Activated CD8-positive, alpha-beta memory T cell treated with anti-CD3 and anti-CD28 coated beads, Interleukin-2, amount 50 U/mL, for 4 hours (primary cell): ENCODE measurements at places on chromosomes 4 and X.

- DNase-seq, result no peak
Measured at GRCh38 chr4:188959424-188959823, 820.2 kb downstream of the TRIML1 start.

GRCh38 chr4:175833574-175834311 lies 21.7 kb upstream of the GPM6A start:
- no peak for DNase-seq

GRCh38 chrX:10931976-10932375 lies 179.2 kb upstream of the HCCS start:
- DNase-seq, result no peak

GRCh38 chrX:93695981-93696380 lies 22.0 kb downstream of the FAM133A start:
- no peak for DNase-seq

DNA sequence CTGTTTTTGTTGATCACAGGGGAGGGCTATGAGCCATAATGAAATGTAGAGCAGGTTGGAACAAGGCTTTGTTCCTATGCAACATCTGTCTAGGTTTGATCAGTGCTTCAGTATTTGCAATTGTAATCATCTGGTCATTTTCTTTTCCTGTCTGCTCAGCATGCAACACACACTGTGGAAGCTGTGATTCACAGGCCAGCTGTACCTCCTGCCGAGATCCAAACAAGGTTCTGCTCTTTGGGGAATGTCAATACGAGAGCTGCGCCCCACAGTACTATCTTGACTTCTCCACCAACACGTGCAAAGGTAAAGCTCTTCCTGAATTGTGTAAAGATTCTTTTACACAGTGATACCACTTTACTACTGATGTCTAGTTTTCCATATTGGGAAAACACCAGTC lies 181.9 kb upstream of the ANXA3 start:
- DNase-seq, result no peak

DNA sequence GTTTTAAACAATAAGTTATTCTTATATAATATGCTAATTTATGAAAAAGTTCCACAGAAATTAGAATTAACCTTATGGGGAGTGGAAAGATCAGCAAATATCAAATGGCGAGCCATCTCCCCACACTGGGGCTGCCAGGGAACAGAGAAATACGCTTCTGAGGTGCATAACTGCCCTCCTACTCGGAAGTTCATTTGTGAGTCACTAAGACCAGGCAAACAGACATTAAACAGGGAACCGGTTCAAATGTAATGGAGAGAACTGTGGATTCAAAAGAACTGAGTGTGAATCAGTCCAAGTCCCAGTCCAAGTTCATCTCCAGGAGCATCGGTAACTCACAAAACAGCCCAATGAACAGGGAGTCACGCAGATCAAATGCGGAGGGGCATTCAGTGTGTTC lies 11.4 kb upstream of the S100G start:
- DNase-seq, result no peak
